ENCODE measurements at places on chromosomes 5 and 9.

DNA sequence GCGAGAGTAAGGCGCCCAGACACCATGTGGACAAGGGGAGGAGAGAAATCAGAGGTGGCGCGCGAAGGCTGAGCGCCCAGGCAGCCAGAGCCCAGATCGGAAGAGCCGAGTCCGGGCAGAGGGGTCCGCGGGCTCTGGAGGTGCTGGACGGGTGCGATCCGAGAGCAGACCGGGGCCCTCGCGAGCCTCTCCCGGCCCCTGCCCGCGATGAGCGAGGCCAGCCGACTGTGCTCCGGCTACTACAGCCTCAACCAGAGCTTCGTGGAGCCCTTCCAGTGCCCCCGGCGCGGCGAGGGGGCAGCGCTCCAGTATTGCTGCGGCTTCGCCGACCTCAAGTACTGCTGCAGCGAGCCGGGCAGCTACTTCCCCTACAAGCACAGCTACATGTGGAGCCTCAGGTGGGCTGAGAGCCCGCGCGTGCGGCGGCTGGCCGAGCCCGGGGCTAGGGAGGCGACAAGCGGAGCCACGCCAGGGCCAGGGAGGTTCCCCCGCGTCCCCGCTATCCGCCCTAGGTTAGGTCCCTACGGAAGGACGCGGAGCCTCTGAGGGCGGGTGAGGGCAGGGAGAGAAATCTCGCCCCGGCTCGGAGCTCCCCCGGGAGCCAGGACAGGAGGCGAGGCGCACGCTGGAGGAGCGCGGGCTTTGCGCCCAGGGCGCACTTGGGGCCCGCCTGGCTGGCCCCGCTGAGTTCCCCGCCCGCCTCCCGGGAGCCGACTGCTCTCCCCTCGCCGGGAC lies at the start of gene SHISAL2B:
TSS of gene SHISAL2B (plus strand) at position 87 of the 735 bp plus-strand sequence. CDS start at position 208, 121 bp downstream.
- no peak for DNase-seq

- DNase-seq: no peak
Measured at GRCh38 chr9:100819980-100820379, 208.5 kb upstream of the PLPPR1 start.

DNA sequence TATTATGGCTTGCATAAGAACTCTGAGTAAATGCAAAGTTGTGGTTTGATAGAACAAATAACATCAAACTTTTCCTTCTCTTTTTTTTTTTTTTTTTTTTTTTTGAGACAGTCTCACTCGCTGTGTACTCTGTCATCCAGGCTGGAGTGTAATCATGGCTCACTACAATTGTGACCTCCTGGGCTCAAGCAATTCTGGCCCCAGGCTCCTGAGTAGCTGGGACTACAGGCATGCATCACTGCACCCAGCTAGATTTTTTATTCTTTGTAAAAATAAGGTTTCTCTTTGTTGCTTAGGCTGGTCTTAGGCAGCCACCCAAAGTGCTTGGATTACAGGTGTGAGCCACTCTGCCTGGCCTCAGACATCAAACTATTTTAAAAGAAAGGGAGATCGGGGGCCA lies 19.0 kb upstream of the PTGER4 start:
- no peak for DNase-seq

DNA sequence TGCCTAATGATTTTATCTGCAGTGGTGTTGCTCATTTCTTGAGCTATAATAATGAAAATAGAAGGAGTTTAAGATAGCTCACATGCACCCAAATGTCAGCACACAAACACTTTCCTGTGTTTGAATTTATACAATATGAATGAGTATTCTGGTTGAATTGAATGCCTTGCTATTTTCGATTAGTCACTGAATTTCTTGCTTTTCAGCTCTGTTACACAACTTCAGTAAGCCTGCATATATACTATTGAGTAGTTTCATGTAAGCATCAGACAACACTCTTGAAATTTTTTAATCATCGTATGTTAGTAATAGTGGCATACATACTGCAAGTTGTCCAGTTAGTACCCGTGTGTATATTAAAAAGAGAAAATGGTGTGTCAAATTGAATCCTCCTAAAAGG lies 281.5 kb upstream of the GRIA1 start:
- no peak for DNase-seq

GRCh38 chr5:67291066-67291465 lies 94.5 kb upstream of the CD180 start:
- no peak for DNase-seq

- DNase-seq: no peak
Measured at GRCh38 chr5:123651234-123651633, 139.3 kb downstream of the CSNK1G3 start.

- DNase-seq: no peak
Measured at GRCh38 chr9:93960971-93961841, 6.1 kb upstream of the BARX1 start.

DNA sequence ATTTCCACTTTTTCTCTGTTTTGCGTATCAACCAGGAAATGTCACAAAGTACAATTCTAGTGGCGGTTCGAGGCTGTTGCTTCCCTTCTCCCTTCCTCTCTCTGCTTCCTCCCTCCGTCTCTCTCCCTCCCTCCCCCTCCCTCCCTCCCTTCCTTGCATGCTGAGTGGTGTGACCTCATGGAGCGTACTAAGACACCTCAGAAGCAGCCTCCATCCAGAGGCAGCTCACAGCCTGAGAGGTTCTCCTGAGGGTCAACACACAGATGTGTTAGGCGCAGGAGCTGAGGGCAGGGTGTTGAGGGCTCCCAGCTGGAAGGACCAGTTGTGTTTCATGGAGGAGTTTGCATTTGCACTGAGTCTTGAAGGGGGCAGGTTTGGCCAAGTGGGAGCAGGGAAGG lies 57.7 kb downstream of the COL5A1 start:
- no peak for DNase-seq

- DNase-seq: no peak
Measured at GRCh38 chr5:55485073-55485472, 49.7 kb downstream of the PLPP1 start.

- DNase-seq: no peak
Measured at GRCh38 chr9:129841071-129841470, 5.8 kb downstream of the USP20 start.

- DNase-seq: no peak
Measured at GRCh38 chr5:170603109-170603508, 99.3 kb downstream of the KCNIP1 start.

GRCh38 chr5:99386406-99387077 lies 457.7 kb upstream of the CHD1 start:
- DNase-seq: no peak
